ENCODE measurements at places on chromosomes 1 and 21. TPM values are rescaled to one million over a fixed set of nuclear protein-coding genes. Genes with fewer than 3 reads are reported as not detected.

- DNase-seq, result no peak
Observed at GRCh38 chr21:18493422-18493821, 89.8 kb upstream of the TMPRSS15 start.

GRCh38 chr1:7513081-7513480 lies 258.0 kb upstream of the VAMP3 start:
- DNase-seq, result no peak

GRCh38 chr1:3630914-3631313 lies 6.1 kb downstream of the TPRG1L start:
- no peak for DNase-seq

DNA sequence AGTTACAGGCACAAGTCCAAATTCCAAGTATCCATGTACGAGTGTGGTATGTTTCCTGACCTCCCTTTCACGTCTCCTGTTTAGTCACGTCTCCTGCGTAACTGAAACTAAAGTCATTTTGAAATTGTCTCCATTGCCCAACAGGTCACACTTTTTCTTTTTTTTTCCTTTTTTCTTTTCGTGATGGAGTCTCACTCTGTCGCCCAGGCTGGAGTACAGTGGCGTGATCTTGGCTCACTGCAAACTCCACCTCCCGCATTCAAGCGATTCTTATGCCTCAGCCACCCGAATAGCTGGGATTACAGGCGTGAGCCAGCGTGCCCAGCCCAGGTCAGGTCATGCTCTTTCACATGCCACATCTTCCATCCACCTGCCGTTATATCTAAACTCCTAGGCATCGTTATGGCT lies 38.2 kb downstream of the L1TD1 start:
- DNase-seq, result no peak

DNA sequence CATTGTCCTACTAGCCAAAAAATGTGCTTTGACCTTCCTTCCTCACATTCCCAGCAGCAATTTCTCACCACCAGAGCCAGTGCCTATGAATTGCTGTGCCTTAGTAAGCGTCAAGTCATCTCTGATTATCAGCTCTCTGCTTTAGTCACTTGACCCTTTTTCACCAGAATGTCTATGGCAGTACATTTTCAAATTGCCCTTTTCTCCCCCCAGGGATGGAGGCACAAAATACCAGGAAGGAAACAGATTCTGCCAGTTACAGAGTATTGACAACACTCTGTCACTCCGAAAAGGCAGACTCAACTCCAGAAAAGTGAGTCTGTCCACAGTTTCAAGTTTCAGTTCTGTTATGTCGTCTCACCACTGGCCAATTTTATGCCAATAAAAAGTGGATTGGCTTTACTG lies 167.4 kb downstream of the TNFSF18 start:
- no peak for DNase-seq

- DNase-seq, result no peak
Observed at GRCh38 chr1:227541129-227541528, 22.2 kb upstream of the ZNF678 start.

- no peak for DNase-seq
Observed at GRCh38 chr1:168555508-168556046, 11.8 kb upstream of the XCL2 start.

DNA sequence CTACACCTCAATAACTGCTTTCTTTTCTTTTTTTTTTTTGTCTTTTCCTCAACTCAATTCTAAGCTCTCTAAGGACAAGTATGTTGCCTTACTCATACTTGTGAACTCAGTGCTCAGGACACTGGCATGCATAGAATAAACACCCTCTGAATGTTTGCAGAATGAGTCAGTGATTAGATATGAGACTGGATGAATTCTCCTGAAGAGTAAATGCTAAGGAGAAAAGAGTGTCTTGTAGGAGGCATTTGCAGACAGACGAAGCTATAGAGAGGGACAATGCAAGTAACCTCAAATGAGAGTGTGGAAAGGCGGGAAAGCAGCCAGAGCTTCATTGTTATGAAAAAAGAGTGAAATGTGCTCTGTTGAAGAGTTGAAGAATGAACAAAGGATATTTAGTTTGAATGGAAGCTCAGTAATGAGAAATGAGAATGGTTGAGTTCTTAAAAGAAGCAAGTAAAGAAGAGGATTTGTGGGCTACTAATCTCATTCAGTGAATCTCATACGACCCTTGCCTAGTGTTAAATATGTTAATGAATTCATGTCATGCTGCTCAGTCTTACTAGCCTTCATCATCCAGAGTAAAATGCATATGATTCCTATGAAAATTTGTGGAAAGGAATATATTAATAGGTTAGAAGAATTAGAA lies 166.1 kb upstream of the DPYD start:
- DNase-seq, result no peak

DNA sequence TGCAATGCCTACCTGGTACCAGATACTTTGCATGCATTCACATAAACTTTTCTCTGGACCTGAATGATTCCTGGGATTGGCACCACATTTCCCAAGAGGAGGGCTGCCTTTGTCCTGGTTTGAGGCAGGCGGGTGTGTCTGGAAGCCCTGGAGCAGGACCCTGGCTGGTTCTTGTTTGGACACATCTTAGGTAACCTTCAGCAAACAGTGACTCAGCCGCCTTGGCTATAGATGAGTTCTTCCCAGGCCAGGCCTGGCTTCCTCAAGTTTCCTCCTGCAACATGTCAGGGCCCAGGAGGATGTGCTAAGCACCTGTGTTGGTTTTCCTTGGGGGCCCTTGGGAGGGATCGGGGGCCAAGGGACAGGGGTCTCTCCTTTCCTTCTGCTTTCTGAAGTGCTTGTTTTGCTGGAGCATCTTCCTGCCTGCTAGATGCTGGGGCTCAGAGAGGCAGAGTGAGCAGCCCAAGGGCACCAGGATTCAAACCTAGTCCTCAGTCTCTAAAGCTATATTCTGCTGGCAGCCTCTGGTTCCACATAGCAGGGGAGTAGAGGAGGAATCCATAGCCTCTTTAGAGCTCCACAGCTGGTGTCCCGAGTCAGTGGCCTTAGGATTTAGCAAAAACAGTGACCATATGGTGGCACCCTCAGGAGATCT lies 38.2 kb downstream of the PAX7 start:
- DNase-seq, result no peak

DNA sequence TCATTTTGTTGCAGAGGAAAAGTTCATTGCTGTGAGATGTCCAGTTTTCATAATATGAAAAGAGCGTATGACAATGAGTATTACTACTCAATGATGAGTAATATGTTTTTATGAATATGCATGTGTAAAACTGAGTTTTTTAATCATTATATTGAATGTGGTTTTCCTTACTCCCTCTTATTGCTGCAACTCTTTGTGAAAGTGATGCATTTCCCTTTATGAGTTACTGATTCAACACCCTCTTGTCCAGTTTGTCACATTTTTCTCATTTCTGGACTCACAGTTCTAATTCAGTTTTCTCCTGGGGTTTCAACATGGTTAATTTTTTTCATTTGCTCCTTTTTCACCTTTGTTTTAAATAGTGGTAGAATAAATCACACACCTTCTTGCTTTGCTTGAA lies 35.2 kb upstream of the KCNJ15 start:
- DNase-seq, result no peak

GRCh38 chr1:245715970-245716369 lies 561.2 kb downstream of the KIF26B start:
- DNase-seq, result no peak

- DNase-seq, result no peak
Observed at GRCh38 chr1:30650038-30650967, 73.1 kb downstream of the MATN1 start.

DNA sequence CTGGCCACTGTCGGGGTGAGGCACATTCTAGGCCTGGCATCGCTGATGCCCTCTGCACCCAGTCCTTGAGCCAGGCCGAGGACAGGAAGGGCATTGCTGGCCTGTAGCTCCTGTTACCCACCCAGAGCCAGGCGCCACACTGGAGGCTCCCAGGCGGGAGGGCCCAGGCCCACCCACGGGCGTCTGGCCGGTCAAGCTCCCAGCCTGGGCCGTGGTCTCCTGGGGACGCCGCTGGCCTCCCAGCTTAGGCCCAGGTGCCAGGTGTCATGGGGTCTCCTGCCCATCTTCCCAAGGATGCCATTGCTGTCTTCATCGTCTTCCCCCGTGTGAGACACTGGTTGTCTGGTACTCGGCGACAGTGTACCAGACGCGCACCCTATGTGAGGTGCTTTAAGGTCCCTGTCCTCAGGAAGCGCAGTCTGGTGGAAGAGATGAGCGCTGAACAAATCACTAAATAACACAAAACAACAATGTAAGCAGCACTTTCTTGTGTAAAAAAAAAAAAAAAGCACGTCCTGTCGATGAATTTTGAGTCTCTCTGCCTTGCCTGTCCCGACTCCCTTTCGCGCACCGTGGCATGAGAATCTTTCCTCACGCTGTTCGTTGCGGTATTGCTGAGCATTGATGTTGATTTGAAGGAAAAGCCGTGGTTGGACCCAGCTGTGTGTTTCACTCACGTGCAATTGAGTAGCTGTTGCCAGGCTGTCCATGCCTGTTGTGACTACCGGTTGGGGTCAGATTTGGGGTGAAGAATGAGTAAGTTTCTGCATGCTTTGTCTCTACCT lies 27.0 kb upstream of the TRAPPC10 start:
- DNase-seq, result no peak

DNA sequence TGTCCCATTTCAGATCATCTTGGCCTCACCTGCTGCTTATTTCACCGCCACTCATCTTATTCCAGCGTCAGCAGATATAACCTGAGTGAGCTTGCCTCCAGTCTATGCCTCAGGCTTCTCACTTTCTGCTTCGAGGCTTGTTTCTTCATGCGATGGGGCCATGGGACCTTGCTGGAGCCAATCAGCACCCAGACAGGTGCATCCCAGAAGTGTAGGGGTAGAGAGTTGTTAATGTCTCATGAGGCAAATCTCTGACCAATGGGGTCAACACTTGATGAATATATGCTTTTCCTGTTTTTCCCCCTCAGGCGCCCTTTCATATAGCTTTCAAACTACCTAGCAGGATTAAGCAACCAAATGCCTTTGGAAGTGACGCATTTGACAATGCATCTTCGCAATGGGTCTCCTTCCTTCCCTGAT lies 935 bp upstream of the YIPF1 start:
- no peak for DNase-seq

DNA sequence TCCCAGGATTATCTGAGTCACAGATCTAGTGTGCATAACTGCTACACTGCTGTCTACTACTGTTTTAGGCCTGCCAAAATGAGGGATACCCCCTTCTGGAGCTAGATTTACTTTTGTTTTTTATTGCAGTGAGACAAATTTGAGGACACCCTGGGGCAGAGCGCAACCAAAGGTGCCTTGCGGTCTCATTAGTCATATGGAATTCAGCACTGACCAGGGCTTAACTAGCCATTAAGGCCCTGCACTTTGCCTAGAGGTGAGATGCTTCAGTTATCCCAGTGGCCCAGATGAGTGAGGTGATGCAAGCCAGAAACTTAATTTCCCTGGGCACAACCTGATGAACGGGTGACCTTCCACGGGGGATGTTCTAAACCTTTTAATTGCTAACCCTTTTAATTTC lies 998 bp upstream of the SPAG17 start:
- no peak for DNase-seq

The TRIM62 gene
- total RNA-seq, result 14.3 TPM

The HMCN1 gene
- 0.03 TPM for total RNA-seq

The NDUFV3 gene
- total RNA-seq, result 18.0 TPM

The KRTAP13-2 gene
- total RNA-seq, result not detected

The PHF13 gene
- total RNA-seq, result 3.3 TPM

The CXADR gene
- 1.0 TPM for total RNA-seq

The DYNLT4 gene
- 2.2 TPM for total RNA-seq
